ENCODE measurements at places on chromosomes 13 and 19. TPM values are rescaled to one million over a fixed set of nuclear protein-coding genes. Genes with fewer than 3 reads are reported as not detected.

FPR1 gene
- not detected for total RNA-seq

SPPL2B gene
- total RNA-seq = 48.5 TPM

PRTN3 gene
- total RNA-seq = not detected

ZNF846 gene
- total RNA-seq = 6.4 TPM

SIAH3 gene
- total RNA-seq = 0.18 TPM

APC2 gene
- total RNA-seq = 0.14 TPM

FXYD7 gene
- total RNA-seq = 0.46 TPM

CYP2A13 gene
- total RNA-seq = not detected

SIN3B gene
- 27.6 TPM for total RNA-seq

PNMA8A gene
- not detected for total RNA-seq

ATP4B gene
- total RNA-seq = not detected

INSR gene
- total RNA-seq = 4.2 TPM

CACNG8 gene
- total RNA-seq = not detected

CD79A gene
- total RNA-seq = 4.0 TPM

SCGB2B2 gene
- 0.37 TPM for total RNA-seq

WTIP gene
- total RNA-seq = 0.60 TPM

TRIP10 gene
- total RNA-seq = 50.0 TPM

FFAR3 gene
- 2.4 TPM for total RNA-seq

ZNF570 gene
- total RNA-seq = 4.8 TPM

ZNF563 gene
- 6.7 TPM for total RNA-seq

C1QTNF9 gene
- not detected for total RNA-seq

ZNF256 gene
- 6.9 TPM for total RNA-seq

ZNF229 gene
- total RNA-seq = 1.2 TPM

MYBPC2 gene
- total RNA-seq = 0.14 TPM

ZNF418 gene
- 4.8 TPM for total RNA-seq

SYCN gene
- not detected for total RNA-seq

TMEM145 gene
- 0.69 TPM for total RNA-seq

ZFP14 gene
- 1.4 TPM for total RNA-seq

LILRB2 gene
- total RNA-seq = not detected

CHAF1A gene
- 78.9 TPM for total RNA-seq

KLK3 gene
- not detected for total RNA-seq

ZNF580 gene
- 24.2 TPM for total RNA-seq

ZNF91 gene
- 35.7 TPM for total RNA-seq

ZNF486 gene
- 16.1 TPM for total RNA-seq

MCF2L gene
- 8.4 TPM for total RNA-seq

PDX1 gene
- total RNA-seq = not detected

URAD gene
- total RNA-seq = not detected

CLC gene
- not detected for total RNA-seq

F2RL3 gene
- total RNA-seq = not detected

KRTDAP gene
- total RNA-seq = not detected

PDE4C gene
- total RNA-seq = not detected

SULT2A1 gene
- total RNA-seq = not detected

BCL3 gene
- total RNA-seq = 81.5 TPM

CPB2 gene
- total RNA-seq = not detected

ALKBH6 gene
- total RNA-seq = 42.2 TPM

RNF225 gene
- total RNA-seq = 0.25 TPM

ACER1 gene
- not detected for total RNA-seq

FUT1 gene
- 0.32 TPM for total RNA-seq
